ENCODE measurements at places on chromosomes 3 and 15.
A peak's percentile ranks its signal among the peaks of the same experiment; 100 is the strongest.

- no peak for DNase-seq
Observed at GRCh38 chr15:52252781-52253180, 42.8 kb downstream of the MYO5C start.

DNA sequence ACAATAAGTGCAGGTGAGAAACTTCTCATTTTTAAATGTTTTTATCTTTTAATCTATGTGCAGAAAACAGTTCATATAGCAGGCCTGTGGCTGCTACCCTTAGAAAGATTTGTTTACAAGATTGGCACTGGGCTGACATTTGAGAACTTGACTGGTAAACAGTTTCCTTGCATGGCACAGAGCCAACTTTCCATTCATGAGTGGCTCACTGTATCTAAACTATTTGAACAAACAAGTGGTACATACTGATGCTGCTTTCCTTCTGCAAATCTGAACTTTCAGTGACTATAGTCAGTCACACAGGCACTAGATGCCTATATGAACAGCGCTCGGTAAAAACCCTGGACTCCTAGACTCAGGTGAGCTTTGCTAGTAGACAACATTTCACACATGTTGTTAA lies 6.3 kb upstream of the GTPBP8 start:
- DNase-seq: peak; percentile 31

GRCh38 chr3:38268087-38268486 lies 2.5 kb downstream of the SLC22A13 start:
- DNase-seq: no peak

- DNase-seq: no peak
Observed at GRCh38 chr15:27495963-27496459, 525.0 kb downstream of the GABRG3 start.

GRCh38 chr3:132730891-132731580 lies 8.8 kb upstream of the NPHP3 start:
- DNase-seq: no peak

DNA sequence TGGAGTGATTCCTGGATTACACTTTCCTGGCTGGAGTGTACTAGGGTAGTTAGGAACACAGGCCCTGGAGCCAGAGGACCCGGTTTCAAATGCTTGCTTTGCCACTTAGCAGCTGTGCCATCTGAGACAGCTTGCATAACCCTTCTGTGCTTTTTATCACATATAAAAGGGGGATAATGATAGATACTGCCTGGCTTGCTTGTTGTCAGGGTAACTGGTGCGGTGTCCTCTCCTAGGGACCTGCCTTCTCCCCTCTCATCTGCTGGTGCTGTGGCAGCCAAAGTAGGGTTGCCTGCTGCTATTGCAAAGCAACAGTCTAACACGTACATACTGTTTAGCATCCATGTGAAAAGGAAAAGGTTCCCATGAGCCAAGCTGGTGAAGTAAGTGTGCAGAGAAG lies 137.8 kb downstream of the LRTM1 start:
- no peak for DNase-seq

GRCh38 chr3:184765047-184765729 lies 46.8 kb upstream of the VPS8 start:
- no peak for DNase-seq

DNA sequence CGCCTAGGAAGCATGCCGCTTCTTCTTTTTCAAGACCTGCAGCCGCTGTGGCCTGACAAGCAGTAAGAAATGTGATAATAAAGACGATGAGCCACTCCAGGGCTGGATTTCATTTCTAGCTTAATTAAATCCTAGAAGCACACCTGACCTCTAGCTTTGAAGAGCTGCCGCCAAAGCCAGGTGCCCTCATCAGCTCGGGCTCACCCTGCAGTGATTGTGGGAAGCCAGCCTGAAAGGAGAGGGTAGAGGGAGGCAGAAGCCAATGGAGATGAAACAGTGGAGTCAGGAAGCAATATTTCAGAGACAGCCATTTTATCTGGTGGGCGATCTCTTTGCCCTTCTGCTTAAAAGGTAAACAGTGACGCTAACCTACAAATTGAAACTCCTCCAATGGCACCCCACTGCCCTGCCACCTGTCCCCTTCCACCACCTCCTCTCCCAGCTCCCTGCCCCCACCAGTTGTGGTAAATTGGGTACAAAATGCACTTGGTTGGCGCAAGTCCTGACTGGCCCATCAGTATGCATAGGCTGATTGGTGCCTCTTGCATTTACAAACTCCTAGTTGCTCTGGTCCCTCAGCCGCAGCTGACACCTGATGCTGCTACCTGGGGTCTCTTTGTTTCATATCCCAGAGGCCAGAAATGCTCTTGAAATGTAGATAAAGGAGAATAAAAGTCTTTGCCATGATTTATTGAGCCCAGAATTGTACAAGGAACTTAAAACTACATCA lies 385.3 kb downstream of the PDCD6IP start:
- DNase-seq: no peak

DNA sequence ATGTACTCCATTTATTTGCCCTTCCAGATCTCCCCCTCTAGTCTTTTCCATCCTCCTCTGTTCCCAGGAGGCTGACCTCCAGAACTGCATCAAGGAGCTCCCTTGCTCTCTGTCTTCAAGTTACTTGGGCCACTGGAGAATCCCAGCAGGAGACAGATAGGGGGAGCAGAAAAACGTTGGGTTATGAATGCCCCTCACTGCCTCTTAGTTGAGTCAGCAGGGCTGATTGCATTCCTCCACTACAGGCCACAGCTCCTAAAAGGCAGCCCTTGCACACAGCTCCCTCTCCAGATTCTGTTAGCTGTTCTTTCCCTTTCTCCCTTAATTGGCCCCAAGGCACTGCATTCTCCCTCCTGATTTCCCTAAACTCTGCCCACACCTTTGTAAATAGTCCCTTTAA lies 12.4 kb upstream of the CEP152 start:
- no peak for DNase-seq

- DNase-seq: no peak
Observed at GRCh38 chr15:63082366-63082765, 39.3 kb upstream of the LACTB start.

DNA sequence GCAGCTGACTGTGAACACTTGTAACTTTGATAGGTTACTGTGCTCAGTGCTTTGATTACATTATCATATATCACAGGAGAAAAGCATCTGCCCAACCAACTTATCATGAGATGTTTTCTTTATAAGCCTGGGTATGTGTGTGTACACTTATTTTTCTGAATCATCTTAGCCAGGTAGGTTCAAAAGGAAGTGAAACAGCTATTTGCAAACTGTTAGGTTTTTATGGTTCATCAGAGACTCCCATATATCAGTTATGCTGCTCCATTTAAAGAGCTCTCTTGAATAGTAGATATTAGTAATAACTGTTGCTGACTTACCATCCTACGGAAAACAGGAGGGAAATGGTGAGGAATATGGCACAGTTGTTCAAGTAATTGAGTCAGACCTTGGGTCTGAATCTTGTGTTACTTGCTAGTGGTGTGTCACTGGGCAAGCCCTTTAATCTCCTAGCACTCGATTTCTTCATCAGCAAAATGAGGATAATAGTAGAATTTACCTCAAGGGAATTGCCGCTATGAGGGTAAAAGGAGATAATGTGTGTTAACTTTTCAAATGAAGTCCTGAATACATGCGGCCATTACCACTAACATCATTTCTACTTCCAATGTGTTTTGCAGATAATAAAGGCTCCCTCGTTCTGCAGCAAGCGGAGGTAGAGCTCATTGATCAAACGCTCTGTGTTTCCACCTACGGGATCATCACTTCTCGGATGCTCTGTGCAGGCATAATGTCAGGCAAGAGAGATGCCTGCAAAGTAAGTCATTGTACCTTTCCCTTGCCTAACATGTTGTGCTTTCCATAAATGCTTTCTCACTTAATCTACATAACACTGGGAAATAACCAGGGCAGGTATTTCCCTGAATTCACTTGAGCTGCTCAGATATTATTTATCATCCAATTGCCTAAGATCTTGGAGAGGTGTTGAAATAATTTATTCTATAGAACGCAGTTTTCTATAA lies 7.8 kb upstream of the C3orf52 start:
- DNase-seq: no peak

DNA sequence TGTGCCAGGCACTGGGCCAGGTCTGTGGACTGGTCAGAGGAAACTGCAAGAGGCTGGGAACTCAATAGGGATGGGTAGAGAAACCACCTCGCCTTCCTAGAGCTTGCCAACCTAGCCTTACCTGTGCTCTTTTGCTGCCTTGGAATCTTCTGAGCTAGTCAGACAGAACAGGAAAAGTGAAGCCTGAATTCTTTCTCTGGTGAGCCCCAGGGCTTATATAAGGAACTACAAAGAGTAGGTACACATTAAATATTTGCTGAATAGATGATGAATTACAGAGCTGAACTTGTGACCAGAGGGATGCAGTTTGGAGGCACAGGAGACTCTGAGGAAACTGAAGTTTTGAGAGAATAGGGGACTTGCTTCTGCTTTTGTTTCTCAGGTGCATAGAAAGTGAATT lies 15.6 kb upstream of the FBXW12 start:
- no peak for DNase-seq

DNA sequence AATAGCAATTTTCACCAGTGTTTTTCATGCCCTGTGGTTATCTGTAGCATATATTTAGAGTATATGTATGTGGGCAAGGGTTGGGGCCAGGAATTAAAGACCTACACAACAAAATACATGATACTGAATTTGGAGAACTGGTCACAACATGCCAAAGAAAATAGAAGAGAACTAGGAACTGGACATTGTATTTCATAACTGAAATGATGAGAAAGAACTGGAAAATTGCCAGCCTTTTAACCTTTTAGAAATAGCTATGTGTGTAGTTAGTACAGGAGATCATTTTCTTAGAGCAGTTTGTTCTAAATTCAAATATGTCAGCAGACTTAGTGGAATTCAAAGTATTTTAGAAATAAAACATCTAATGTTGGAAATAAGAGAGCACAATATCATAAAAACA lies 227.1 kb upstream of the CGNL1 start:
- DNase-seq: no peak

- DNase-seq: no peak
Observed at GRCh38 chr3:17070161-17070959, 185.6 kb downstream of the PLCL2 start.

- DNase-seq: no peak
Observed at GRCh38 chr3:56758539-56758981, 43.2 kb downstream of the ARHGEF3 start.
